ENCODE measurements at places on chromosomes 7 and 10. TPM values are rescaled to one million over a fixed set of nuclear protein-coding genes. Genes with fewer than 3 reads are reported as not detected.

DNA sequence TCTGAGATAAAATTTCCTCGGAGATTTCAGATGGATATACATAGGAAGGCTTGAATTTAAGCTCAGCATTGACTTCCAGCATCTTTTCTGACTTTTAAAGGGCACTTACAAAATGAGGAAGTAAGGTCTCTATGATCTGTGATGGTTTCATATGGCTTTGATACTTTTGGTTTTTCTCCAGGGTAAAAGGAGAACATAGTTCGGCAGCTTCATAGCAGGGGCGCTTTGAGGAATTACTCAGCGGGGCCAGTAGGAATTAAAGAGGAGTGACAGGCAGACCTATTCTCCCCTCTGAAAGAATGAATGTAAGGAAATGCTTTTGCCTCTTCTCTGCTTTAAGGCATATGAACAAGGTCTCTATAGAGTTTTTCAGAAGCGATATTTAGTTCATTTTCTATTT, 80.0 kb upstream of the PCDH15 start:
- no peak for DNase-seq

GRCh38 chr10:111102359-111102837, 25.6 kb downstream of the ADRA2A start:
- no peak for DNase-seq

Gene AMPH
- polyA plus RNA-seq = 17.3 TPM

DNA sequence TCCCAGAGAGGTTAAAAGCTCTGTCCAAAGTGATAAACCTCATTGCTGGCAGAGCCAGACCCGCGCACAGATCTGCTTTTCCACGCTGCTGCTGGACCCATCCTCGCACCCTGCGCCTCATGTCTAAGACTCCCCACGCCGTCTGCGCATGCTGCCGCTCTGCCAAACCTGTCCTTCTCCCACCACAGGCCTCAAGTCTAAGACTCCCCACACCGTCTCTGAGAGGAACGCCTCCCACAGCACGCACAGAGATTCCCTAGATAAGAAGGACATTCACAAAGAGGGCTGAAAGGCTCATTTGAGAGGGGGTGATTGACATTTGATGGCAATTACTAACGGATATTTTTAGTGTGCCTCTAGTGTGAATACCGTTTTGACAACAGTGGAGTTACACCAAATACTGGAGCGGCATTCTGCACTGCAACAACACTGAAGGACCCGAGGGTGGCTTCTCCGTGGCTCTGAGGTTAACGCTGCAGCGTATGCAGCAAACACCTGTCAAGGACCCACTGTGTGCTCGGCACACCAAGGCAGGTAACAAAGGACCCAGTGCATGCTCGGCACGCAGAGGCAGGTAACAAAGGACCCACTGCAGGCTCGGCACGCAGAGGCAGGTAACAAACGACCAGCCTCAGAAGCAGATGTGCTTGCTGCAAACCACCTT, 231.4 kb downstream of the DNAJB6 start:
- DNase-seq = no peak

DNA sequence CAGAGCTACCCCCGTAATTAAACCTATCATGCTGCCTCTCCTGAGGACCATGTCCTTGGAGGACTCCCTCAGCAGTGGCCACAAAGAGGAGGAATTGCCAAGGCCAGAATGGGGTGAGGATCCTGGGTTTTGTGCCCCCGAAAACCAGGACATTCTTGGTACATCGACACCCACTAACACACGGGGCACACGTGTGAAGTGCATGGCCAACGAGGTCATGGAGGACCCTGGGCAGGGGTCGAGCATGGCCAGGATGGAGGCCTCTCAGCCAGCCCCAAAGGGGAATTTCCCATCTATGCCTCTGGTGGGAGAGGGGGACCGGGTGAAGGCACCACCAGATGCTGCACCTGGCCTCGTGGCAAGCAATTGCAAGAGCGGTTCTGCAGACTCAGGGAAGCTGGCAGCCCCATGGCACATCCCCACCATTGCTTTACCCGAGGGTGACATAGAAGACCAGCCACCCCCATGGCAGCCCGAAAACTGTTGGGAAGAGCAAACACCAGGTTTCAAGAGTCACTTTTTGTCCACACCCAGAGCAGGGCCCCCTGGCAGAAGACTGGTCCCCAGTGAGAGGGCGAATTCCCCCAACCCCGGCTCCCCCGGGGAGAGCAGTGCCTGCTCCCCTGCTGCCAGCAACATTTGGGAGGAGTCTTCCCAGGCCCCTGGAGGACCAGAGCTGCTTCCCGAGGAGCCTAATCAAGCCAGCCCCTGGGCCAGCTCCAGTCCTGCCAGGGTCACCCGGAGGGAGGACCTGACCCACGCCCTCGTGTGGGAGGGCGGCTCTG, 26.4 kb downstream of the C10orf71 start:
- DNase-seq = no peak

- no peak for DNase-seq
Observed at GRCh38 chr7:55517191-55517633, 55.1 kb downstream of the VOPP1 start.

DNA sequence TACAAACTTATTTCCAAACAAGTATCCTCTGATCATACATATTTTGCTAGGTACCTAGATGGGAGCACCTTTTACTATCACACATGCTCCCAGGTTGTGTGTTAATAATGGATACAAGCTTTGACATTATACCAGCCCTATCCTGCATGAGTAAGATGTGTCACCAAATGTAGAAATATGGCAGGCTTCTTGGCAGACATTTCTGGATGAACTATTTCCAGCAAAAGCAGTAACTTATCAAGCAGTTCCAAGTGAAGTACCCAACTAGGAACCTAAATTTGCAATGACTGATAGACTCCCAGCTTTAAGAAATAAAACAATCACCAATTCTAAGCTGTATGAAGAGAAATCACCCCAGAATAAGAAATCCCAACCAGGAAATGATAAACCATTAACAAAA, 103.7 kb upstream of the TMEM72 start:
- DNase-seq = no peak

- DNase-seq = peak; percentile 42
Observed at GRCh38 chr7:73451780-73452398, 18.3 kb downstream of the FZD9 start.

Gene KCNIP2
- polyA plus RNA-seq = 0.61 TPM

- peak; percentile 90 for DNase-seq
Observed at GRCh38 chr10:44978570-44979280, at the start of gene DEPP1. TSS of gene DEPP1 (minus strand) at chr10:44978809. CDS start at chr10:44978030, 779 bp downstream.

DNA sequence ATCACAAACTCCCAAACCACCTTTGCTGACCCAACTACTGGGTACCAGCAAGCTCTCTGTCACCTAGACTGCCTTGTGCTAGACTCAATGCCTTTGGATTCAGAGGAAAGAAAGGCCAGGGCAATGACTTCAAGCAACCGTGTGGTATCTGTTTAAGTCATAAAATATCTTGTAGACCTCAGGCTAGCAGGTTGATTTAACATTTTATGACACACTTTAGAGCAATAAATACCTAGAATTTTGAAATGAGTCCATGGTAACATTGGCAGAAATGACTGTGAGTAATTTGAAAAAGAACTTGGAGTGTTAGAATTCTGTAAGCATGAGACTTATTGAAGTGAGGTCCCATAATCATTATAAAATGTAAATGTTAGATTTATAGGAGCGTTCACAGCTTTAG, 87.2 kb downstream of the TWIST1 start:
- no peak for DNase-seq

GRCh38 chr10:69043931-69044531, 43.9 kb upstream of the SRGN start:
- DNase-seq = no peak

GRCh38 chr7:79529881-79530235, 76.4 kb upstream of the MAGI2 start:
- DNase-seq = no peak

Gene CCT6A
- polyA plus RNA-seq = 214 TPM

- no peak for DNase-seq
Observed at GRCh38 chr7:79953130-79953529, 181.5 kb upstream of the GNAI1 start.

- DNase-seq = no peak
Observed at GRCh38 chr7:67518580-67518979, 521.9 kb downstream of the TYW1 start.
